ENCODE measurements at places on chromosomes 6 and 20. TPM values are rescaled to one million over a fixed set of nuclear protein-coding genes. Genes with fewer than 3 reads are reported as not detected.

Gene PROKR2
- total RNA-seq = not detected

Gene VNN1
- 0.33 TPM for total RNA-seq

Gene SLC35D3
- 0.09 TPM for total RNA-seq

DNA sequence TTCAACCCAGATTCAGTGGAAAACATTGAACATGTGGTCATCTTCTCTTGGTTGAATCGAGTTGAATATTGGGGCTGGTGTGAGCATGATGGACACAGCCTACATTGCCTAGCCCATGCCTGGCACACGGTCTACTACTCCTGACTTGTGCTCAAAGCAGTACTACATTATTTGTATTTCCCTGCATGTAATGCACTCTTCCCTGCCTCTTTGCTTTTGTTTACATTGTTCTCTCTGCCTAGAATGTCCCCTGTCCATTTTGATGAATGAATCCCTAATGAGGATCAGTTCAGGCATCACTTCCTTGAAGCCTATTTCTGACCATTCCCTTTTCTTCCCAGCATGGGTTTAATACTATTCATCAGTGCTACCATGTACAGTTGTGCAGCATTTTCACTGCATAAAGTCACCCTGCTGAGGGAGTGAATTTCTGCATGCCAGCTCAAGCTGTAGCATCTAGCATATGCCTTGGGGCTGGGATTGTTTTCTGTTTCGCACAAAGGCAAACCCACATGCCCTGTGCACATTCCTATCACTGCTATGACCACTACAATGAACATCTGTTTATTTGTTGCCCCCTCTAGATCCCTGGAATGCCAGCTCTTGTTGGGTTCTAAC lies 75.3 kb upstream of the CCN6 start:
- no peaks in the 10 kb centered on the region for H3K36me3 ChIP-seq
- H3K4me3 ChIP-seq = no peak overlapping the region
- no peaks in the 10 kb centered on the region for H3K4me1 ChIP-seq
- H3K27ac ChIP-seq = no peak overlapping the region
- no peak for DNase-seq
- H3K27me3 ChIP-seq = no peaks in the 10 kb centered on the region

GRCh38 chr6:36374972-36375371 lies 12.5 kb downstream of the ETV7 start:
- no peak overlapping the region for H3K27ac ChIP-seq
- H3K36me3 ChIP-seq = no peaks in the 10 kb centered on the region
- H3K4me1 ChIP-seq = no peaks in the 10 kb centered on the region
- H3K4me3 ChIP-seq = no peak overlapping the region
- DNase-seq = no peak

- no peak for DNase-seq
- H3K27ac ChIP-seq = no peak overlapping the region
- no peak overlapping the region for H3K4me3 ChIP-seq
Measured at GRCh38 chr6:9520417-9521151, 894.3 kb downstream of the TFAP2A start.

Data from thymus (tissue), 14 donors.